Osteocyte (in vitro differentiated cells): ENCODE measurements at places on chromosomes 4 and X.

GRCh38 chr4:82584931-82585330, 23.1 kb upstream of the TMEM150C start:
- DNase-seq = no peak

DNA sequence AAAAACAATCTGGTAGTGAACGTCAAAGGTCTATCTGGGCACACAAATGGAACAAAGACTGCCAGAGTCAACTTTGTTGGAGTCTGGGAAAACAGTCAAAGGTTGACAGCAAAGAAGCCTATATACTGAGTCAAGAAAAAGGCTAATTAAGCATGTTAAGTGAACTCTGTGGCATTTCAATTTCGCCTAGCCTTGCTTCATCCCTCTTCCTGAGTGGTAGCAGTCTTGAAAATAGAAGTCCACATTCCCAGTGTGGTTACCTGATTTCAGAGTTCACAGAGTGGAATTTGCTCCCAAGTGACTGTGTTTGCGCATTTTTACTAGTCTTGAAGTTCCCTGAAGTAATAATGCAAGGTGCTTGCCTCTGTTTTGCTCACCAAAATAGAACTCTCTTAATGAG, 760.0 kb downstream of the FSTL5 start:
- DNase-seq = no peak

GRCh38 chr4:85776096-85776495, 301.1 kb downstream of the ARHGAP24 start:
- no peak for DNase-seq

DNA sequence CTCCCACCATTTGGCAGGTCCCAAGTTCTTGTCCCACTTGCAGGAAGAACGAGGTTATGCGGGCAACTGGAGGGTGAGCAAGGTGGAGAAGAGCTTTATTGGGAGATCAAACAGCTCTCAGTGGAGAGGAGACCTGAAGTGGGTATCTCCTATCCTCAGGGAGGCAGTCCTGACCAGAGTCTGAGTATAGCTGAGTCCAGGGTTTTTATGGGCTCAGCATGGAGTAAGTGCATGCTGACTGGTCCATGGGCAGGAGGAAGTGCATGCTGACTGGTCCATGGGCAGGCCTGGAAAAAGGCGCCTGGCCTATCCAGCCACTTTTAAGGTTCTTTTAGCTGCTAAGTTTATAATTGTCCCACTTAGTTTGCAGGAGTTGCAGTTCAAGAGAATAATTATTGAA, 7.4 kb upstream of the HNRNPD start:
- no peak for DNase-seq

DNA sequence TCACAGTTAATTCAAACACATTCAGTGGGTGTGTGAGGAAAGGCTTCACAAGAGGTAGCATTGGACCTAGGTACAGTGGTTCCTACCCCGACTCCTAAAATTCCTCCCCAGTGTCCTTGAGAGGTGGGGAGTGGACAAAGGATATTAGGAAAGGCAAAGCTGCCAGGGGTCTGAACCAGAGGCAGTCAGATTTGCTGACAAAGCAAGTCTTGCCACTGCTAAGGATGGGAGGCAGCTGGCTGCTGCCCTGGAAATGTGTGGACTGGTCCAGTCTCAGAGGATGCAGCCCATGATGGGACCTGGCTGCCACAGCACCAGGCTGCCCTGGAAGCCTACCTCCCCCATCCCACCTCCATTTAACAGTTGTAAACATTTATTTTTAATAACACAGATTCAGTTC, 4.1 kb upstream of the PHF8 start:
- DNase-seq = no peak

DNA sequence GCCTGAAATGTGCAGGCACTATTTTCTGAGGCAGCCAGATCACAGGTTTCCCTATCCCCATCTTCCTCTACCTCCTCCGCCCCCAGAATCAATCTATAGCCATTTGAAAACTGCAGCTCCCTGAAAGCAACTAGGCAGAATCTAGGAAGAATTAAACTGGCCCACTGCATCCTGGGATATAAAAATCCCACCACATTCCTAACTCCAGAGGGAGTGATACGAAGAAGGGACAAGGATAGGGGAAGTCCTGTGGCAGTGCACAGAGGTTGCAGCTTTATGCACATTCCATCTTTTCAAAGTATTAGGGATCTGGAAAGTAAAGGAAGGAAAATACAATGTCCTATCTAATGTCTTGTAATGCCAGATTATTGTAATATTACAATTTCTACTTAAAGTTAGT, 18.3 kb upstream of the HERC3 start:
- no peak for DNase-seq

- no peak for DNase-seq
These were observed 1.6 kb upstream of the APBB2 start for GRCh38 chr4:41215969-41216293.
